Esophagus squamous epithelium (tissue), 5 donors: ENCODE measurements at places on chromosomes 11 and 22.

- no peak for DNase-seq
- H3K27ac ChIP-seq = no peak overlapping the region
- H3K4me1 ChIP-seq = peaks cover 3% of the 10 kb centered on the region
These were observed 22.1 kb downstream of the HEPHL1 start for GRCh38 chr11:94043241-94043640.

- H3K27ac ChIP-seq = no peak overlapping the region
- H3K36me3 ChIP-seq = no peaks in the 10 kb centered on the region
- H3K27me3 ChIP-seq = no peaks in the 10 kb centered on the region
- peaks cover 11% of the 10 kb centered on the region for H3K4me1 ChIP-seq
These were observed 123.5 kb upstream of the LMO1 start for GRCh38 chr11:8387141-8387540.

DNA sequence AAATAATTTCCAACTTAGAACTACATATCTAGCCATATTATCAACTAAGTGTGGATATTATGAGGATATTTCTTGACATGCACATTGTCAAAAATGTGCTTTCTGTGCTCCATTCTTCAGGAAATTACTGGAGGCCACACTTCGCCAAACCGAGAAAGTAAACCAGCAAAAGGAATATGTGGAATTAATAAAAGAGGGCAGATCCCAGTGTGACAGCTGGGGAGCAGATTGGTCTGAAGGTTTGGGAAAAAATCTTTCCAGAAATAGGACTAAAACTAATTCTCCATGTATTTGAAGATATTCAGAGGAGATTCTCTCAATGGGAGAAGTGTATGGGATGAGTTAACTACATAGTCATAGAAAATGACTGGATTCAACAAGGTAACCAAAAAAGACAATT lies 546.9 kb upstream of the API5 start:
- H3K27ac ChIP-seq = no peak overlapping the region
- H3K27me3 ChIP-seq = no peaks in the 10 kb centered on the region
- H3K4me3 ChIP-seq = no peak overlapping the region
- H3K36me3 ChIP-seq = no peaks in the 10 kb centered on the region
- DNase-seq = no peak
- no peaks in the 10 kb centered on the region for H3K4me1 ChIP-seq

DNA sequence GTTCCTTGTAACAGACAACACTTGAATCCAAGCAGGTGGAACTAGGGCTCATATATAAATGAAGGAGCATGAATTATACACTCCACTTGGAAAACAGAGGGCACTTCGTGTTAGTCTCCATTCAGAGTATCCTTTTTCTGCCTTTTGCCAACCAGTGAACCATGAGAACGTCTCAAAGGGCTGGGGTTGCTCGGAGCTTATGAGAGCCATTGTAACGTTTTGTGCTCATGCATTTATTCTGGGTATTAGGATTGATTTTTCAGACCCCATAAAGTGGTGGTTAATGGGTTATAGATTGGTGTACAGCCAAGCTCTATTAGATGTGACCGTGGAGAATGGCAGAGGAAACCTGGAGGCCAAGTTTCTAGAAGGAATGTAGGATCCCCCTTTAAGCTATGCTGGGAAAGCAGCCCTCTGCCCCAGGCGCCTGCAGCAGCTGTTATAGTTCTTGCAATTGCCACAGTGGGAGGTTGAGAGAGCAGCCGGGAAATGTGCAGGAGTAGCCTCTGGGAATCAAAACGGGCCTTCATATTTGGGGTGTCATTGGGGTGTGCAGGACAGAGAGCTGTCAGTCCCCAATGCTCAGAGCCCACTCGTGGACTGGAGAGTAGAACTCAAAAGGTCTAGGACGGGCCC lies 54.6 kb upstream of the ASPHD2 start:
- H3K27me3 ChIP-seq = no peaks in the 10 kb centered on the region
- DNase-seq = no peak
- H3K4me3 ChIP-seq = no peak overlapping the region
- H3K27ac ChIP-seq = no peak overlapping the region

- no peak overlapping the region for H3K27ac ChIP-seq
- H3K4me3 ChIP-seq = no peak overlapping the region
- no peaks in the 10 kb centered on the region for H3K27me3 ChIP-seq
- H3K36me3 ChIP-seq = no peaks in the 10 kb centered on the region
- DNase-seq = no peak
These were observed 94.4 kb downstream of the FAM76B start for GRCh38 chr11:95695181-95695580.

- H3K4me1 ChIP-seq = no peaks in the 10 kb centered on the region
- DNase-seq = no peak
- H3K27me3 ChIP-seq = no peaks in the 10 kb centered on the region
- H3K4me3 ChIP-seq = no peak overlapping the region
- no peak overlapping the region for H3K27ac ChIP-seq
- H3K36me3 ChIP-seq = no peaks in the 10 kb centered on the region
These were observed 7.9 kb upstream of the CAPN5 start for GRCh38 chr11:77058900-77059299.

GRCh38 chr11:14578541-14578956 lies 58.4 kb upstream of the PSMA1 start:
- no peaks in the 10 kb centered on the region for H3K36me3 ChIP-seq
- H3K4me1 ChIP-seq = peaks cover 7% of the 10 kb centered on the region
- H3K27ac ChIP-seq = no peak overlapping the region
- peak; percentile 7 for DNase-seq
- no peak overlapping the region for H3K4me3 ChIP-seq
- no peaks in the 10 kb centered on the region for H3K27me3 ChIP-seq

GRCh38 chr11:78420796-78421209 lies 3.2 kb upstream of the GAB2 start:
- no peaks in the 10 kb centered on the region for H3K27me3 ChIP-seq
- H3K4me3 ChIP-seq = no peak overlapping the region
- no peak overlapping the region for H3K27ac ChIP-seq
- H3K4me1 ChIP-seq = peaks cover 11% of the 10 kb centered on the region
